ENCODE measurements at places on chromosomes 7 and 10.

DNA sequence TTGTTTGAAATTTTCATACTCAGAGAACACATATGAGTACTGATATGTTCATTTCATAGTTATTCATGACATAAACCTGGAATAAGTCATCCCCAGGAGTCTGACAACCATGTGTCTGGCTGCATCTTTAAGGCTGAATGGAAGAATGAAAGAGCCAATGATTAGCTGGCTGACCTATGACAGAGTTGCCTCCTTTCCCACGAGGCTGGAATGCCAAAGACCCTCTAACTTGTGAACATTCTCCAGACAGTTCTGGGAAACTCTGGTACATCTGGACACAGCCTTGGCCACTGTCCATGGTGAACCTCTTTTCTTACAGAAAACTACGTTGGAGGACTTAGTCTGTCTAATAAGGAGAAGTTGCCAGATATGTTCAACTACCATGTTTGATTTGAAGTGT lies 380.8 kb upstream of the MKI67 start:
- no peak overlapping the region for H3K27ac ChIP-seq
- H3K27me3 ChIP-seq = no peaks in the 10 kb centered on the region
- no peaks in the 10 kb centered on the region for H3K36me3 ChIP-seq

GRCh38 chr7:55189878-55190436 lies 171.1 kb downstream of the EGFR start:
- H3K4me1 ChIP-seq = peaks cover 21% of the 10 kb centered on the region
- no peak for DNase-seq
- no peak overlapping the region for H3K27ac ChIP-seq
- no peaks in the 10 kb centered on the region for H3K36me3 ChIP-seq
- H3K4me3 ChIP-seq = no peak overlapping the region

DNA sequence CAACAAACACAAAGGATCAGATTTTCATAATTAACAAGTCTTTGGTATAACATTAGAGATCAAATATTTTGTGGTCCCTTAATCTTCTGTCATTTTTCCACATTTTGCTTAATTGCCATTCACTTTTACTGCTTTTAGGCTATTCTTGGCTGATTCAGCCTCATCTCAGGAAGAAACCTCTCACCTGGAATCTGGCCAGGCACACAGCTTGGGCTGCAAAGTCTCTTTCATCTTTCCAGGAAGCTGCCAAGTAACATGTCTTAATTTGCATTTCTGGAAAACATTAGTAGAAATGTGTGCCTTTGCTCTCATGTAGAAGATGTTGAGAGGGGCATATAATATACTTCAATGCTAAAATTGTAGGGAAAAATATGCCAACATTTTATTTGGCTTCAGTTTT lies 174.2 kb upstream of the STEAP4 start:
- no peaks in the 10 kb centered on the region for H3K27me3 ChIP-seq
- no peaks in the 10 kb centered on the region for H3K36me3 ChIP-seq
- no peaks in the 10 kb centered on the region for H3K4me1 ChIP-seq
- DNase-seq = no peak
- H3K27ac ChIP-seq = no peak overlapping the region
- no peak overlapping the region for H3K4me3 ChIP-seq

DNA sequence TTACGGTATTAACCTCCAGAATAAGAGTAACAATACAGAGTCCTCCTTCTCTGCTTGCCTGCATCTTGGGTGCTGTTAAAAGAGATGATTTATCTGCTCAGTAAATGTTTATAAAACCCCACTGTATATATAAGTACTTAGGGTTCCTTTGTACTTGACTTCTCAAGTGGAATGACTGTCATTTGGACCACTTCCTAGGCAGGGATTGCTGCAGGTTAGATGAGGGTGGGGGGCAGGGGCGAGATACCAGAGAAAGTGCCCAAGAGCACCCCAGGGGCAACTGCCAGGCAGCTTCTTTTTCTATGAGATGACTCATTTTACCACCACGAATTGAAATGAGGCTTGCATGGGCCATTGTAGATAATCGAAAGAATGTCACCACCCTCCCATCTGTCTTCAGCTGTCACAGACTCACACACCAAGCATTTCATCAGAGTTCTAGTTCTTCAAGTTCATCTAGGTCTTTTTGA lies 421.9 kb upstream of the GALNT17 start:
- no peaks in the 10 kb centered on the region for H3K36me3 ChIP-seq
- DNase-seq = no peak
- peaks cover 4% of the 10 kb centered on the region for H3K4me1 ChIP-seq
- no peak overlapping the region for H3K4me3 ChIP-seq
- H3K27me3 ChIP-seq = no peaks in the 10 kb centered on the region

DNA sequence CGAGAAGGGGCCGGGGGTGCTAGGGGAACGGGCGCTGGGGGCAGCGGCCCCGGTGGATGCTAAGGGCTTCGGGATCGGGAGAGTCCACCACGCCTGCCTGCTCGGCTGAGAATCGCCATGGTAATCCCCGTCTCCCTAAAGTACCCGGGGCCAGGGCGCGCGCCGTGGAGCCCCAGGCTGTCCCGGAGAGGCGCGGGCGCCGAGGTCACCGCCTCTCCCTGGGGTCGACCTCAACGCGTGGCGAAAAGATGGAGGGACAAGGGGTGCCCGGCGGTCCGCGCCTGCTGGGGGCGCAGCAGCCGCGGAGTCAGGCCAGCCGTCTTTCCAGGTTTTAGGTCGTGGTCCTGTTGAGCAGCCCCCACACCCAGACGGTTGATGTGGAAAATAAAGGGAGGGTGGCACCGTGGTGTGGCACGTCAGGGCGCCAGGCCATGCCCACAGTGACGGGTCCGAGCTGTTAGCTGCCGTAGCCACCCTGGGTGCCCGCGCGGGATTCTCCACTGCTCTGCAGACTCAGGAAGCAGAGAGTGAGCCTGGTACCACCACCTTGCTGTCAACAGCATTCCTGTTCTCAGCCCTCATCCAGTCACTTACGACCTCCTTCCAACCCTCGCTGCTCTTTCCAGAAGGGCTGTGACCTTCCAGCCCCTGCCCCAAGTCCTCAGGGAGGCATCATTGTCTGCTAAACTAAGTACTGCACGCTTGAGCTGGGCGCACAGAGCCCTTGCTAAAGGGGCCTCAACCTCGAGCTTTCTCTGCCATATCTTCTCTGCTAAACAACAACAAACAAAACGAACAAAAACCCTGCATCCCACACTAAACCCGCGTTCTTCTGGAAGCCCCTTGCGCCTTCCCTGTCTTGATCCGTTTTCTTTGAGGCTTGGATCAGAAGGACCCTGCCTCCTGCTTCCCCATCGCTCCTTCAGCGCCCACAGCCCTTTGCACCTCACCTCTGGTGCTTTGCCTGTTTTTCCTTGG lies 666 bp downstream of the SMKR1 start:
- H3K4me1 ChIP-seq = peaks cover 18% of the 10 kb centered on the region
- H3K27ac ChIP-seq = no peak overlapping the region
- no peak for DNase-seq
- no peaks in the 10 kb centered on the region for H3K36me3 ChIP-seq
- peak overlapping the region; percentile 54 for H3K4me3 ChIP-seq

- no peaks in the 10 kb centered on the region for H3K27me3 ChIP-seq
- no peaks in the 10 kb centered on the region for H3K36me3 ChIP-seq
- no peak for DNase-seq
- H3K4me1 ChIP-seq = peaks cover 7% of the 10 kb centered on the region
- H3K4me3 ChIP-seq = no peak overlapping the region
- no peak overlapping the region for H3K27ac ChIP-seq
These were observed 43.3 kb upstream of the TMEM248 start for GRCh38 chr7:66877577-66878300.

- no peak overlapping the region for H3K4me3 ChIP-seq
- no peak overlapping the region for H3K27ac ChIP-seq
- no peaks in the 10 kb centered on the region for H3K4me1 ChIP-seq
- no peaks in the 10 kb centered on the region for H3K36me3 ChIP-seq
These were observed 25.4 kb upstream of the HIBADH start for GRCh38 chr7:27688056-27688455.

GRCh38 chr10:8393531-8393930 lies 339.0 kb downstream of the GATA3 start:
- no peaks in the 10 kb centered on the region for H3K4me1 ChIP-seq
- no peak overlapping the region for H3K4me3 ChIP-seq
- no peak overlapping the region for H3K27ac ChIP-seq
- no peak for DNase-seq
- H3K36me3 ChIP-seq = no peaks in the 10 kb centered on the region

GRCh38 chr7:106050002-106050745 lies 61.9 kb downstream of the SYPL1 start:
- no peak overlapping the region for H3K4me3 ChIP-seq
- H3K27me3 ChIP-seq = no peaks in the 10 kb centered on the region
- no peaks in the 10 kb centered on the region for H3K4me1 ChIP-seq
- H3K27ac ChIP-seq = no peak overlapping the region
- DNase-seq = no peak
- H3K36me3 ChIP-seq = no peaks in the 10 kb centered on the region

DNA sequence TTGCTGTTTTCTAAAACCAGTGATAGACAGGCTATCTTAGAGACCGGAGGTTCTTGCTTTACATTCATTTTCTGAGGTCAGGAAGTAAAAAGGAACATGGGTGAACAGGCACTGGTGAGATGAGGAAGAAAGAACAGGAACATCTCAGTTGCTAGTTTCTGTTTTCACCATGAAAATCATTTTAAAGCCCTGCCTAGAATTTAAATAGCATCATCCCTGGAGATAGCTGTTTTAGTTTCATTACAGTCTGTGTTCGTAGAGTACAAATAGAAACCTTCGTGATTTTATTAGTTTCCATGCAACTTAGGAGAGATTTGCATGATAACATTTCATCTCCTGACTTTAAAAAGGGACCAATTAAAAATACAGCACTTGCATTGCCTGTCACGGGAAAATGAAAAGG lies 14.7 kb downstream of the KCNMA1 start:
- H3K36me3 ChIP-seq = no peaks in the 10 kb centered on the region
- no peak overlapping the region for H3K4me3 ChIP-seq
- no peak for DNase-seq
- H3K27me3 ChIP-seq = no peaks in the 10 kb centered on the region

DNA sequence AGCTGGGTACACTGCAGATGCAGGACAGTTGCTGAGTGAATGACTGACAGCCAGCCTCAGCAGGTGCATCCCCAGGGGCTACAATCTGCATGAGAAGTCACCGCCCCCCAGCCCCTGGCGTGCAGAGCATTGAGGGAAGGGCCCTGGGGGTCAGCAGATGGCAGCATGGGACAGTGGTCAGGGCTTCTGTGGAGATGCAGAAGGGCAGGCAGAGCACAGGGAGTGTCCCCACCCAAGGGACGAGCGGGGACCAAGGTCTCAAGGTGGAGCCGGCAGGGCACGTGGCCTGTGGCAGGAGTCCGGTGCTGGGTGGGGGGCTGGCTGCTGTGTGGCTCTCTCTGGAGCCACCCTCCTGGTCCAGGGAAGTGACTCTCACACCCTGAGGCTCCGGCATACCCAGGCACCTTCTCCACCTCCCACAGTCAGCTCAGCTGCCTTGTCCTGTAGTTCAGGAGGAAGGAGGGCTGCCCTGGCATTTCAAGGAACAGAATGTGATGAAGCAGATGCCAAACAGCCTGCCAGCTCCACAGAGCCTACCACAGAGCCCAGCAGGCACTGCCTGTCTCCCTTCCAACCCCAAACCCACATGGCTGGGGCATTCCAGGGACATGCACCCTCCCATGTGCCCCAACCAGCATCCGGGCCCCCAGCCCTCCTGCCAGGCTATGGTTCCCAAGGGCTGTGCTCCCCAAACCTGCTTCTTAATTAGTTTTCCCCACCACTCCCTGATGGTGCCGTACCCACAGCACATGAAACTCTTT lies 114.5 kb downstream of the TMEM130 start:
- no peaks in the 10 kb centered on the region for H3K36me3 ChIP-seq
- DNase-seq = peak; percentile 49
- H3K27me3 ChIP-seq = peaks cover 23% of the 10 kb centered on the region
- no peak overlapping the region for H3K27ac ChIP-seq
- H3K4me3 ChIP-seq = no peak overlapping the region

- H3K36me3 ChIP-seq = peaks cover 32% of the 10 kb centered on the region
- no peak overlapping the region for H3K27ac ChIP-seq
- H3K27me3 ChIP-seq = no peaks in the 10 kb centered on the region
- H3K4me1 ChIP-seq = no peaks in the 10 kb centered on the region
These were observed 13.8 kb downstream of the SUFU start for GRCh38 chr10:102517553-102517952.

- no peak for DNase-seq
- no peaks in the 10 kb centered on the region for H3K36me3 ChIP-seq
- peaks cover 53% of the 10 kb centered on the region for H3K27me3 ChIP-seq
- H3K4me3 ChIP-seq = no peak overlapping the region
- no peak overlapping the region for H3K27ac ChIP-seq
These were observed 26.5 kb downstream of the LEP start for GRCh38 chr7:128267595-128267924.

GRCh38 chr10:100482834-100483185 lies 20.0 kb downstream of the WNT8B start:
- no peak for DNase-seq
- no peak overlapping the region for H3K4me3 ChIP-seq
- H3K27ac ChIP-seq = no peak overlapping the region

GRCh38 chr7:88933285-88933684 lies 137.7 kb upstream of the TEX47 start:
- no peaks in the 10 kb centered on the region for H3K27me3 ChIP-seq
- no peaks in the 10 kb centered on the region for H3K36me3 ChIP-seq
- H3K27ac ChIP-seq = no peak overlapping the region
- no peak for DNase-seq
- H3K4me1 ChIP-seq = no peaks in the 10 kb centered on the region

GRCh38 chr10:94785211-94785610 lies 22.7 kb downstream of the CYP2C19 start:
- no peaks in the 10 kb centered on the region for H3K36me3 ChIP-seq
- H3K27ac ChIP-seq = no peak overlapping the region
- DNase-seq = no peak
- H3K27me3 ChIP-seq = no peaks in the 10 kb centered on the region
- no peak overlapping the region for H3K4me3 ChIP-seq

- H3K4me3 ChIP-seq = no peak overlapping the region
- DNase-seq = no peak
- H3K36me3 ChIP-seq = no peaks in the 10 kb centered on the region
- peaks cover 19% of the 10 kb centered on the region for H3K4me1 ChIP-seq
- H3K27ac ChIP-seq = no peak overlapping the region
These were observed 5.5 kb upstream of the MUC12 start for GRCh38 chr7:100963874-100964273.

All from left lung (tissue), 14 donors.